ENCODE measurements at places on chromosomes 7 and 10. TPM values are rescaled to one million over a fixed set of nuclear protein-coding genes. Genes with fewer than 3 reads are reported as not detected.

GRCh38 chr10:124448696-124449169 lies 1.1 kb downstream of the NKX1-2 start:
- DNase-seq: no peak

GRCh38 chr10:74981831-74982633 lies 129.4 kb upstream of the SAMD8 start:
- no peak for DNase-seq

DNA sequence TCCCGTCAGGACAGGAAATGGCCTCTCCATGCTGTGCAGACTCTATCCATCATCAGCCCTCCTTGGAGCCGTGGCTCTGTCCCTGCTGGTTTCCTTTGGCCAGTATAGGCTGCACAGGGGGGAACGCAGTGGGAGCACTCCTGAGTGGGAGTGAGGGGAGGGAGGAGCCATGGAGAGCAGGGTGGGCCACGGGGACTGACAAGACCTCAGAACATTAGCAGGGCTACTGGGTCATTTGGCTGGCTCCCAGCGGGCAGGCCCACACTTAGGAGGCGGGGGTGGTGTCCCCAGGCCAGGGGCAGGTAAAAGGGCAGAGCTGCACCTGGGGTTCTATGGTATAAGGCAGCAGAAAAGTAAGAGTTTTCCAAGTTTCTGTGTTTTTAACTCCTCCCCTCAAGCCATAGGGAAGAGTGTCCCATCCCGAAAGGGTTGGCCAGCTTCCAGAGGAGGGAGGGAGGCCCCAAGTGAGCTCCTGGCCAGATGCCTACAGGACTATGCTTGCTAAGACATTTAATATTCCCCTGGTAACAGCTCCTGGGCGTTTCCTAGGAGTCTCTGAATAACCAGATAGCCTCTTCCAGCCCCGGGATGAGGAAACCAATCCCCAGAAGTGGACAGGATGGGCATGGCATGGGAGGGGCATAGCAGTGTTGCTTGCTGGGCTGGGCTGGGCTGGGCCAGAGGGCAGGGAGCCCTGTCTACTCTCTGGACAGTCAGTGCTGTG lies 5.5 kb upstream of the OPN4 start:
- peak; percentile 20 for DNase-seq

DNA sequence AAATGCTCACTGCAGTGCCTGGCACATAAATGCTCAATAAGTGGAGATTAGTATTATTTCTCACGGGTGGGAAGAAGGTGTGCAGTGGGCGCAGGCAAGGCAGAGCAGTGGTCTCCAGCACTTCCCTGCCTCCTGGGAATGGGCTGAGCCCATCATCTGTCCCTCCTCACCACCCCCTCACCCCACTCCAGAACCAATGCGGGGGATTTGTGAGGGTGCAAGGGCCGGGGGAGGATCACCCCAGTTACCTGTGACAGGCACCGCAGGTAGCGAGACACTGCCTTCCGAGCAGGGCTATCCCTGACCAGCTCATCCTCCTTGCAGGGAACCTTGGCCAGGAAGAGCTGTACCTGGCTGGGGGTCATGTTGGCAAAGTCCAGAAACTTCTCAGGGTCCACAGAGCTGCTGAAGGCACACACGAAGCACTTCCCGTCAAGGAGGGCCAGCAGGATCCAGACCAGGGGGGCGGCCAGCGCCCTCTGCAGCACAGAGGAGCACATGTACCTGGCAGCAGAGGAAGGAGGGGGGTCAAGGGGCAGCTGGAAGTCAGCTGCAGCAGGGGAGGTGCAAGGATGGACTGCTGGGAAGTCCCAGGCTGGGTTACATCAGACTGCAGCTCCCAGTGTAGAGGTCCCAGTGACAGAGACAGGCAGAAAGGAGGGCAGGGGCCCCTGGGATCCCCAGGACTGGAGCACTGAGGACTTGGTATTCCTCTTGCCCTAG lies 2.8 kb downstream of the CALHM3 start:
- no peak for DNase-seq

GRCh38 chr7:28054531-28055160 lies 125.9 kb downstream of the JAZF1 start:
- no peak for DNase-seq

DNA sequence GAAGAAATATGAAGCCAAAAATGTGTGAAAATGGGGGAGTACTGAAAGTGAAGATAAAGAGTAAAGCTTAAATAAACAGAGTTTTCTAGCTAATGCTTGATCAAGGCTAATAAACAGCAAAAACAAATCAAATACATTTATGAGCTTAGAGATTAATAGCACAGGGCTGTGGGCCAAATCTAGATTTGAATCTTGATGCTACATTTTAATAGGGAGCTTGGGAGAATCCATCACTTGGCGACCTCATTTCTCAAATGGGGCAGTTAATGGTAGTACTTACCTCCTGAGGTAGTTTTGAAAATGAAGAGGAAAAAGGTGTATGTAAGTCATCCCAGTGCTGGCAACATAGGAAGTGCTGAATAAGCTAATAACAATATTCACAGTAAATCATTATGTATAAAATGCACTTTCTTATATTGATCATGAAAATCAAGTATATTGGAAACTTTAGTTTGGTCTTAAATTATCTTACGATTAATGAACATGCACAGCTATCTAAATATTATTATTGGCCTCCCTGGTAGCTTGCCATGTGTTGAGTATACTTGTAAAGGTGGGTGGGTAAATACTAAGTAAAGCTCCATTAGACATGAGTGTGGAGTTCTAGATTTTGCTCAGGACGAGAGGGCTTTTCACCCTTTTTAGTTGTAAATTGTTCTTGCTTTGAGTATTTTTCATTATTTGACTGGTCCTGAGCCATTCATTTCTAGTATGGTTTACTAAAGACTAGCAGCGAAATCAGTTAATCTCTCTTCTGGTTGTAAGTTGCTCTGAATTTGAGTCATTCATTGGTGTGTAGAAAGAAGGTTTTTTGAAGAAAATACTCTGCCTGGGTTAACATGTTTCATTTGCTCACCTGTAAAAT lies 5.1 kb downstream of the BICC1 start:
- DNase-seq: no peak

- no peak for DNase-seq
Observed at GRCh38 chr7:103809229-103809994, 180.0 kb downstream of the RELN start.

DNA sequence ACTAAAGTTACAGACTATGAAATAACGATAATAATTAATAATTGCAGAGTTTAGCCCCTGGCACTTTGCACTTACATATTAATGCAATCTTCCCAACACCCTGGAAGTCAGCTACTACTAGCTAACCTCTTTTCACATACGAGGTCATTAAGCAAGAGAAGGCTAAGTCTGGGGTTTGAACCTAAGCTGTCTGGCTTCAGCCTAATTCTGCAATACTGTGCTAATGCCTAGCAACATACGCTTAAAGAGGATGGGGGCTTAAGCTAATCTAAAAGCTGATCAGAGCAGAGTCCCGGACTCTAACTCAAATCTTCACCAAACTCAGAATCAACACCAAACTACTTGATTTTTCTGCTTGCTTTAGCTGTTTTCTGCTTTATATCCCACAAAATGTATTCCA lies 168.7 kb upstream of the GNAI1 start:
- no peak for DNase-seq

- no peak for DNase-seq
Observed at GRCh38 chr10:23095966-23096801, 805 bp downstream of the MSRB2 start.

- DNase-seq: no peak
Observed at GRCh38 chr7:44395067-44395466, 69.7 kb upstream of the CAMK2B start.

GRCh38 chr7:139265673-139266072 lies 34.6 kb downstream of the UBN2 start:
- DNase-seq: no peak

- no peak for DNase-seq
Observed at GRCh38 chr10:120456626-120457430, at the start of gene PLPP4. PLPP4 (plus strand) TSS chr10:120457227; CDS start chr10:120457306, 79 bp downstream.

DNA sequence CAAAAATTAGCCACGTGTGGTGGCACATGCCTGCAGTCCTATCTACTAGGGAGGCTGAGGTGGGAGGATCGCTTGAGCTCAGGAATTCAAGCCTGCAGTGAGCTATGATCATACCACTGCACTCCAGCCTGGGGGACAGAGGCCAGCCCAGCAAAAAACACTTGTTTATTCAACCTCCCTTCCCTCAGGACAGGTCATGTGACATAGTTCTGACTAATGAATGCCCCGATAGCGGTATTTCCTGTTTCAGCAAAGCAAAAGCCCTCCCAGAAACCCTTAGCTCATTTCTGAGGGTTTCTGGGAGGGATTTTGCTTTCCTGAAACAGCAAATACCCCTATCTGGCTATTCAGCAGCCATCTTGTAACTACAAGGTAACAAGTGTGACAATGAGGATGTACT lies 157.1 kb downstream of the GATA3 start:
- DNase-seq: no peak

- DNase-seq: no peak
Observed at GRCh38 chr10:8336629-8337331, 282.3 kb downstream of the GATA3 start.

DNA sequence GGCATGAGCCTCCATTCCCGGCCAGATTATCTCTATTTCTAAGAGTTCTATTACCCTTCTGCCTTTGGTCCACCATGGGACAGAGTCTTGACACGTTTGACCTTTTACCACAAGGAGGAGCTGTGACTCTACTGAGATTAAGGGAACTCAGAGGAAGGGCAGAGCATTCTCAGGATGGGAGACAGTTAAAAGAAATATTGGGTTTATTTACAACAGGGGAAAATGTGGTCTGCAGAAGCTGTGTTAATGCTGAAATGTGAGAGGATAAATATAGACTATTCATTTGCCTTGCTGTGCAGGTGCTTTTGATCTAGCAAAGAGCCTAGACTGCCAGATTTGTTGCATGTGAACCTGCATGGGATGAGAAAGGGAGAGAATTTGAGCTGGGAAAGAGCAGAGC lies 45.8 kb upstream of the PRSS58 start:
- DNase-seq: no peak

- no peak for DNase-seq
Observed at GRCh38 chr10:77400033-77400432, 237.6 kb downstream of the KCNMA1 start.

DNA sequence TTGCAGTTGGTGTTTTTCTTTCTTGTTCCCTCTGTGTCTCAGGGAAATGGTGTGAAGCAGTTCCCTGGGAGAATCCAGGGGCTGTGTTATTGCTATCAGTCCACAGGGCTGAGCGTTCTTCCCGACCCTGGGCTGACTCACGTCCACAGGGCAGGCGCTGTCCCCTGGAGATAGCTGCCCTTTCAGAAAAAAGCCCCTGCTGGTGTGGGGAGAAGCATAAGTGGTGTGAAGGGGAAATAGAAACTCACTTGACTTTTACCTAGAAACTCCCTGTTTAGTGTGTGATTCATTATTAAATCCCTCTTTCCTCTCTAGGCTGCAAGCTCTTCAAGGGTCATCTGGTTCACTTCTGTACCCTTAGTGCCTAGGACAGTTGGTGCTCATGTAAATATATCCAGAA lies 63.3 kb upstream of the SMNDC1 start:
- DNase-seq: no peak

DNA sequence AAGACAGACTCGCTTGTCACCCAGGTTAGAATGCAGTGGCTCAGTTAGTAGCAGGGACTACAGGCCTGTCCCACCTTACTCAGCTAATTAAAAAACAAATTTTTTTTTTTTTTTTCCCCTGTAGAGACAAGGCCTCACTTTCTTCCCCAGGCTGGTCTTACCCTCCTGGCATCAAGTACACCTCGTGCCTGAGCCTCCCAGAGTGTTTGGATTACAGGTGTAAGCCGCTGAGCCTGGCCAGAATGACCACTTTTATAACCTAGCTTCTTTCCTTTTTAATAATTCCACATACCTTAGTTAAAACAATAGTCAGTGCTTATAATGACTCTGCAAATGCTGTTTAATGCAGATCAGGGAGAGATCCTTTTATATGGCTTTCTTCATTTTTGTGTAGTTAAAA lies 31.3 kb downstream of the RSBN1L start:
- DNase-seq: no peak

GRCh38 chr7:70132226-70132851 lies 534.1 kb downstream of the AUTS2 start:
- DNase-seq: no peak

- no peak for DNase-seq
Observed at GRCh38 chr10:7186387-7187018, 224.3 kb downstream of the SFMBT2 start.

GRCh38 chr10:68237173-68237572 lies 5.3 kb upstream of the ATOH7 start:
- no peak for DNase-seq

Gene VWDE
- 0.02 TPM for polyA plus RNA-seq

Gene ATRNL1
- polyA plus RNA-seq: 0.17 TPM

Gene REPIN1
- 38.3 TPM for polyA plus RNA-seq

Gene GPC2
- polyA plus RNA-seq: 2.6 TPM

Gene EPDR1
- polyA plus RNA-seq: not detected

Gene DOCK4
- polyA plus RNA-seq: 12.6 TPM

Gene TUBAL3
- not detected for polyA plus RNA-seq

Gene MMRN2
- 0.55 TPM for polyA plus RNA-seq

Gene ZNF92
- 3.0 TPM for polyA plus RNA-seq

Gene HOGA1
- 0.41 TPM for polyA plus RNA-seq

Gene SFTPA1
- not detected for polyA plus RNA-seq

Gene TBATA
- not detected for polyA plus RNA-seq
